IMR-90 (cell line): ENCODE measurements at places on chromosomes 6 and 20. TPM values are rescaled to one million over a fixed set of nuclear protein-coding genes. Genes with fewer than 3 reads are reported as not detected.

GRCh38 chr6:38487423-38487822 is 152.3 kb downstream of the BTBD9 start:
- DNase-seq = no peak

DNA sequence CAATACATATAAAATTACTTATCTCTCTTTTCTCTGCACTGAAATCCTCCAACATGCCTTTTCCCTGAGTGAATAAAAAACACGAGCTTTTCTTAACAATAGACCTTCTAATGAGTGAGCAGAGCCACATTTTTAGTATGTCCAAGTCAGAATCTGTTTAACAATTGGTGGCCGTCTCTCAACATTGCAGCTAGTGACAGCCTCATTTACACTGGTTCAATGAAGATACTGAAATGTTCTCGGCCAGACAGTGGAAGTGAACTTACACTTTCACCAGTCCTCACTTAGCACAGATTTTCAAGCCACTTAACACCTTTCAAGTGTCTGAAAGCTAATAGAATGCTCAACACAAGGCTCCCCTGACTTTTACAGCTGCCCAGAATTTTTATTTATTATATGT is 767.1 kb downstream of the KIF16B start:
- no peak for DNase-seq

GRCh38 chr20:31719644-31720485 is 2.8 kb downstream of the BCL2L1 start:
- no peak for DNase-seq

DNA sequence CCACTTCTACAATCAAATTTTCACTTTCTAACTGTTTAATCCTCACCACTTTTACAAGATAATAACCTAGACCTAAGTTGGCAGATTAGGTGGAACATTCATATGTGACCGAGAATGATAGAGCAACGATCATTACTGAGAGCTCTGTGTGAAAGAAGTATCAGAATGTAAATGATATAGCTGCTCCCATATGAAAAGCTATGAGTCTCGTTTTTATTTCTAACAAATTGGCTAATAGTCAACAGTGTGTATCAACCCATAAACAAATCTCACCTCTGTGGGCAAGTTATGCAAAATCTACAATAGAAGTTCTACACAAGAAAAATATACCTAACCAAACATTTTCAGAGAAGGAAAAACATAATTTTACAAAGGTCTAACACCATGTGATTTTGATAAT is 3.7 kb downstream of the LGSN start:
- no peak for DNase-seq

DNA sequence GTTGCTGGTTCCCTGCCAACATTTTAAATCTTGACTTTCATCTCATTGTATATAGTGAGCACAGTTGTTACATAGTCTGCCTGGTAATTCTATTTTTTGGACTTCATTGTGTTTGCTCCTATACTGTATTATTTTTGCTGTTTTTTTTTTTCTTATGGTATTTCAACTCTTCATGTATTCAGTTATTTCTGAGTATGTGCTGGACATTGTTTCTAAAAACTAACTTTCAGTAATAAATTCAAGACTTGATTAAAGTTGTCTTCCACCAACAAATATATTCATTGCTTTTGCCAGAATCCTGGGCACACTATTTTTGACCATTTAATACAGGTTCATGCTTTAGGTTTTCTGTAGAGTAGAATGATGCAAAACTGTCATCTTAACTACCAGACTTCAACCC is 698.3 kb downstream of the MAFB start:
- DNase-seq = no peak

DNA sequence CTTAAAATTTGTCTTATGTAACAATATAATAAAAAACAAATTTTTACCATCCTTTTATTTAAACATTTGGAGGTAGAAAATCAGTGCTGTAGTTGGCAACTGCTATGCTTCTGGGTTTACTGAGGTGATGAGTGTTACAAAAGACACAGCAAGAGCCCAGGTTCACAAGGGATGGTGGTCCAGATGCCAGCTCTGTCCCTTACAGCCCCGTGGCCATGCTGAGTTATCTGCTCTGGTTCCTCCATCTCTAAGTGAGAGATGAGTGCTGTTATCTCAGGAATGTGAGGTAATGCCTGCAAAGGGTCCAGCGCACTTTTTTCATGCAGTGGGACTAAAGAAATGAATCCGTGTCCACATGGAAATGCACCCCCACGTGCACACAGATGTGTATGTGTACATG is 17.8 kb downstream of the SYNDIG1 start:
- DNase-seq = no peak

Gene SMPD2
- total RNA-seq = 8.3 and 9.0 TPM in 2 replicates

Gene TCP11
- 0.36 and 0.56 TPM in 2 replicates for total RNA-seq

Gene CNKSR3
- total RNA-seq = 15.0 and 15.8 TPM in 2 replicates

Gene HDAC2
- 72.6 and 116 TPM in 2 replicates for total RNA-seq
